ENCODE measurements at places on chromosomes 5 and 9.

GRCh38 chr5:172710676-172711075 is 60.3 kb downstream of the DUSP1 start:
- no peak for DNase-seq

GRCh38 chr5:74424162-74424868 is 216.2 kb downstream of the ENC1 start:
- DNase-seq: no peak

- no peak for DNase-seq
Observed at GRCh38 chr5:67806654-67807438, 408.7 kb upstream of the PIK3R1 start.

DNA sequence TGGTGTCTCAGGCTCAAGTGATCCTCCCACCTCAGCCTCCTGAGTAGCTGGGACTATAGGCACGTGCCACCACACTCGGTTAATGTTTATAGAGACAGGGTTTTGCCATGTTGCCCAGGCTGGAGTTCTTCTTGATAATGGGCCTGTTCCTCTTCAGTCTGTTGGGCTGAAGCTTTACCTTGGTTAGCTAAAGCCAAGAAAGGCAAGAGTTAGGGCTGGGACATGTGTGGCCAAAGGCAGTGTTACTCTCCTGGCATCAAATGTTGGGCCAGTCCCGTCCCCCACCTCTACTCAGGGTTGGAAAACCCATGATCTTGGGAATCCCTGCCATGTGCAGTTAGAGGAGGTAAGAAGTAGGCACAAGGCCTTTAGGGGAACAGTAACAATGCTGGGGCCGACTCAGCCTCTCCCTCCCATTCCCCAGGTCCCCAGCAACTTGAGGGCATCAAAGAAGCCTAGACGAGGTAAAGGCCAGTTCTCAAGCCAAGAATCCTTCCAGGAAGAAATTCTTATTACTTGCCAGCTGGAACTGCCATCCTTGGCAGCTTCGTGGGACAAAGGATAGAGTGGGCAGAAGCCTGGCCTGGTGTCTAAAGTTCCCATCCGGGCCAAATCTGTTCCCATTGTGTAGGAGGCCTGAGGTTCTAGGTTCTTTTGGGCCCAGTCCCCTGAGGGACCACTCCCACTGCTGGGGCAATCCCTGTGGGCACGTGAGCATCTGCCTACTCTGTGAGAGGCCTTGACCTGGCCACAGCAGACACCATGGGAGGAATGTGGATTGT is 4.5 kb downstream of the EGR1 start:
- DNase-seq: no peak

- no peak for DNase-seq
Observed at GRCh38 chr5:68048516-68048915, 167.0 kb upstream of the PIK3R1 start.

DNA sequence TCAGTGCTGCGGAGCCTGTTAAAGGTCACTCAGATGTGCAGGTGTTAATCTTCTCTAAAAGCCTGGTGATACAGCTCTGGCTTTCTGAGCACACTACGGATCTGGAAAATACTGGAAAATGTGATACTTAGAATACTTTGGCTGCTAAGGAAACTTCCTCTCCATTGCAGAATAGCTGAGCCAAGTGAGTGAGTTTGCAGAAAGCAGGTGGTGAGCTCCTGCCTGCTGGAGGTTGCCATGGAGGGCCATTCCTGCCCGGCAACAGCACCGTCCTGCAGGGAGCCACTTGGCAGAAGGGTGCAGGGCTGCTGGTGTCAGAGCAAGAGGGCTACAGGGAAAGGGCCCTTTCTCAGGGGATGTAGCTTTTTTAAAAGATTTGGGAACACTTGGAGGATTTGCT is 40.7 kb downstream of the SECISBP2 start:
- DNase-seq: no peak

Data from neuronal stem cell (in vitro differentiated cells).